Placental epithelial cell (primary cell): ENCODE measurements at places on chromosomes 2 and 18. TPM values are rescaled to one million over a fixed set of nuclear protein-coding genes. Genes with fewer than 3 reads are reported as not detected.

The CFC1 gene
- total RNA-seq, result not detected in 2 replicates

The CXCR2 gene
- total RNA-seq, result not detected in 2 replicates

The SLC5A7 gene
- not detected in 2 replicates for total RNA-seq

The AKAIN1 gene
- total RNA-seq, result not detected in 2 replicates

The TEX44 gene
- not detected in 2 replicates for total RNA-seq

The GKN2 gene
- total RNA-seq, result not detected in 2 replicates

The PRKCE gene
- 3.9 and 8.6 TPM in 2 replicates for total RNA-seq
